ENCODE measurements at places on chromosomes 13 and 19.
A peak's percentile ranks its signal among the peaks of the same experiment; 100 is the strongest.

DNA sequence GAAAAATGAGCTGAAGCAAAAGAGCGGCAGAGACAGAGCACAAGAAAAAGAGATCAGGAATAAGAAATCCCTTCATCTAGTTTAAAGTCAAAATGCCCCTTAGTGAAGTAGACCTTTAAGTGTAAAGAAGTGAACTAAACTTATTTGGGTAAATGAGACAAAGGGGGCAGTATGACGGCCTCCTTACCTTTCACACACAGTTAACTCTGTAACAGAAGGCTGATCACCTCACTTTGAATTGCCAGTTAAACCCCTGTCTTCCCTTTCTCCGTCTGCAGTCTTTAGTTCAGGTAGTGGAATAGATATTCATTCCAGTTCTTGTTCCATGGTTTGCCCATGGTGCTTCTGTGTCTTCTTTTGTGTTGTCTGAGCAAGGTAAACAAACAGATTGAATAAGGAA is 1029.8 kb downstream of the DIAPH3 start:
- no peak overlapping the region for H3K27ac ChIP-seq
- DNase-seq, result no peak
- no peaks in the 10 kb centered on the region for H3K36me3 ChIP-seq
- no peak overlapping the region for H3K4me3 ChIP-seq

DNA sequence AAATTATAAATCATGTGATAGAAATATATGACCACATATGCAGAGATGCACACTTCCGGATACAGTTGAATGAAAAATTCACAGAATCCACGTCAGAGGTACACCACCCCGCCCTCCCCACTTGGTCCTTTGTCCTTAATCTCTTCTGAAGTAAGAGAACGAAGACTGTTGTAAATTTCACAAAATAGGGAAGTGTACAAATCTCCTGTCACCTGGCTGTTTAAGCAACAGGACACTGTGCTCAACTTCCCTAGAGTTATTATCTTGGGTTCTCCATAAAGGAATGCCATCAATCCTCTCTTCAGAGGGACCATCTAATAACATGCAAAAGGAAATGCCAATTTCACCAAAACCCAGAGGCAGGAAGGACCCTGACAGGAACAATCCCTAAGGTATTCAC is 10.5 kb upstream of the CEACAM6 start:
- H3K27ac ChIP-seq, result no peak overlapping the region
- H3K36me3 ChIP-seq, result no peaks in the 10 kb centered on the region
- peaks cover 12% of the 10 kb centered on the region for H3K4me1 ChIP-seq
- DNase-seq, result no peak
- H3K27me3 ChIP-seq, result peaks cover 43% of the 10 kb centered on the region

DNA sequence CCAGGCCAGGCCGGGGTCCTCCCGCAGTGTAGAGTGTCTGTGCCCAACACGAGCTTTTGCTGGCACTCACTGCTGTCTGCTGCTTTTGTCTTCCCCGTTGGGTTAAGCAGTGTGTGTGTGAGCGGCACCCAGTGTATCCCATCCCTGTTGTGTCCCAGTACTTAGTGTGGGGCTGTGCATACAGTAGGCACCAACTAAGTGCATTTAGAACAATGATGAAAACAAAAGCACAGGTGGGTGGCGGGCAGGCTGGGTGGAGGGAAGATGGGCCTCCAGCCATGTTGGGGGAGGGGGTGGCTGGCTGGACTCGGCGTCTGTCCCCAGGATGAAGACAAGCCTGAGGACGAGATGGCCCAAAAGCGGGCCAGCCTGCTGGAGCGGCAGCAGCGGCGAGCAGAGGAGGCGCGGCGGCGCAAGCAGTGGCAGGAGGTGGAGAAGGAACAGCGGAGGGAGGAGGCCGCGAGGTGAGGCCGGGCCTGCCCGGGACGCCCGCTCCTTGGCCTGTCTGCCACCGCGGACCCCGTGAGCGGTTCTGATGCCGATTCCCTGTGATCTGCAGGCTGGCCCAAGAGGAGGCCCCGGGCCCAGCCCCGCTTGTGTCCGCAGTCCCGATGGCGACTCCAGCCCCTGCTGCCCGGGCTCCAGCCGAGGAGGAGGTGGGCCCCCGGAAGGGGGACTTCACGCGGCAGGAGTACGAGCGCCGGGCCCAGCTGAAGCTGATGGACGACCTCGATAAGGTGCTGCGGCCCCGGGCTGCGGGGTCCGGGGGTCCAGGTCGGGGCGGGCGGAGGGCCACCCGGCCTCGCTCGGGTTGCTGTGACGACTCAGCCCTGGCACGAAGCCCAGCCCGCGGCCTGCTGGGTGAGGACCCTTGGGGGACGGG is 14.2 kb downstream of the XAB2 start:
- H3K4me1 ChIP-seq, result peaks cover 3% of the 10 kb centered on the region
- H3K27me3 ChIP-seq, result no peaks in the 10 kb centered on the region
- no peak for DNase-seq
- H3K27ac ChIP-seq, result no peak overlapping the region
- peaks cover 11% of the 10 kb centered on the region for H3K36me3 ChIP-seq
- no peak overlapping the region for H3K4me3 ChIP-seq

DNA sequence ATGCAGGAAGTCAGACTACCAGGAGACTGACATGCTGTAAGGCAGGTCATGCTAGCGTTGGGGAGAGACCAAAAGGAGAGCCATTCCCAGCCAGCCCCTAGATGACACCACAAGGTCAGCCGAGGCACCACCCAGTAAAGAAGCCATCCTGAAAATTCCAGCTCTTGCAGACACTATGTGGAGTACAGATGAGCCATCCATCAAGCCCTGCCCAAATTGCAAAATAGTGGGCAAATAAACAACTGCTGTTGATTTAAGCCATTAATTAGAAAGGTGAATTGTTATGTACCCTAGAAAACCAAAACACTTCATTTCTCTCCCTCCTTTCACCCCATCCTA is 82.1 kb downstream of the TBC1D4 start:
- no peaks in the 10 kb centered on the region for H3K27me3 ChIP-seq
- DNase-seq, result no peak
- H3K4me1 ChIP-seq, result no peaks in the 10 kb centered on the region
- no peaks in the 10 kb centered on the region for H3K36me3 ChIP-seq
- no peak overlapping the region for H3K27ac ChIP-seq

DNA sequence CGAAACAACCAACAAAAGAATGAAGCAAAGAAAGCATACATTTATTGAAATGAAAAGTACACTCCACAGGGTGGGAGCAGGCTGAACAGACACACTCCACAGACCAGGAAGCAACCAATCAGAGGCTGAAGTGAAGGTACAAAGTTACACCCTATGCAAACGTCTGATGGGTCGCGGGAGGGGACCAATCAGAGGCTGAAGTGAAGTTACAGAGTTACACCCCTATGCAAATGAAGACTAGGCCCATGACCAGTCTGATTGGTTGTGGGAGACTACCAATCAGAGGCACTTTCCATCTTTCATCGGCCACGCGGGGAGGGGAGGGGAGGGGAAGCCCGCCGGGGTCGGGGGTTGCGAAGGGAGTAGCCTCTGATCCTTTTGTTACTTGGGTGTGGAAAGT is 12.4 kb upstream of the FBL start:
- DNase-seq, result no peak
- peak overlapping the region; percentile 6 for H3K4me3 ChIP-seq
- H3K4me1 ChIP-seq, result peaks cover 3% of the 10 kb centered on the region
- peaks cover 23% of the 10 kb centered on the region for H3K36me3 ChIP-seq
- no peaks in the 10 kb centered on the region for H3K27me3 ChIP-seq

- DNase-seq, result no peak
- no peaks in the 10 kb centered on the region for H3K4me1 ChIP-seq
- peaks cover 21% of the 10 kb centered on the region for H3K27me3 ChIP-seq
- H3K36me3 ChIP-seq, result no peaks in the 10 kb centered on the region
Measured at GRCh38 chr13:112346173-112346898, 29.8 kb upstream of the SPACA7 start.

- peak overlapping the region; percentile 97 for H3K4me3 ChIP-seq
- peak overlapping the region; percentile 100 for H3K27ac ChIP-seq
- H3K27me3 ChIP-seq, result no peaks in the 10 kb centered on the region
- peaks cover 17% of the 10 kb centered on the region for H3K36me3 ChIP-seq
- DNase-seq, result peak; percentile 45
Measured at GRCh38 chr19:58559275-58560006, 1.0 kb upstream of the UBE2M start.

GRCh38 chr19:55106591-55106990 is 10.8 kb downstream of the PPP1R12C start:
- no peaks in the 10 kb centered on the region for H3K27me3 ChIP-seq
- no peak for DNase-seq
- H3K4me3 ChIP-seq, result no peak overlapping the region
- H3K4me1 ChIP-seq, result peaks cover 5% of the 10 kb centered on the region
- H3K27ac ChIP-seq, result no peak overlapping the region

- peak overlapping the region; percentile 70 for H3K4me3 ChIP-seq
- H3K27ac ChIP-seq, result no peak overlapping the region
- peaks cover 14% of the 10 kb centered on the region for H3K4me1 ChIP-seq
Measured at GRCh38 chr19:35559281-35559659, 4.2 kb downstream of the ATP4A start.

- no peak overlapping the region for H3K27ac ChIP-seq
- peak overlapping the region; percentile 99 for H3K4me3 ChIP-seq
- no peak for DNase-seq
- no peaks in the 10 kb centered on the region for H3K27me3 ChIP-seq
Measured at GRCh38 chr19:12667731-12668302, 1.2 kb downstream of the WDR83 start.

DNA sequence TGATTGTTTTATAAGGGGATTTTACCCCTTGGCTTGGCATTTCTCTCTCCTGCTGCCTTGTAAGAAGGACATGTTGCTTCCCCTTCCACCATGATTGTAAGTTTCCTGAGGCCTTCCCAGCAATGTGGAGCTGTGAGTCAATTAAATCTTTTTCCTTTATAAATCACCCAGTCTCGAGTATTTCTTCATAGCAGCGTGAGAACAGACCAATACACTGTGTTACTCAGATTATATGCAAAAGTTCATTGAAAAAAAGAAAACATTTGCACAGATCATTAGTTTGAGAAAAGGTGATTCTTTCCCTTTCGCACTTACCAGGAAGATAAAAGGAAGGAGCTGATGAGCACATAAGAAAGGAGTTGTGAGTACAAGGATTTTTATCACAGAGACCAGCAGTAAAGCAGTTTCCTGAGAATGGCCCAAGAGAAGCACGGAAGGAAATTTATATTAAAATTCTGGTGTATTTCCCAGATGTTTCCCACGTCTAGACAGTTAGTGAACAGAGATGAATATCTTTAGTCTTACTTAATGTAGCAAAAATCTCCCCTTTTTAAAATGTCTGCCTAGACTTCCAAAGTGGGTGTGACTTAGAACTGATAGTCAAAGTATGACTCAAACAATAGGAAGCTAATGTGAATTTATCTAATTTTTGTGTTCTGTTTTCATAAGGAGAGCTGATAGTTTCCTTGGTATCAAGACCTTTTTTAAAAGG is 431.8 kb upstream of the SGCG start:
- no peak overlapping the region for H3K27ac ChIP-seq
- no peaks in the 10 kb centered on the region for H3K36me3 ChIP-seq
- H3K27me3 ChIP-seq, result no peaks in the 10 kb centered on the region
- H3K4me3 ChIP-seq, result no peak overlapping the region
- no peak for DNase-seq

- H3K27ac ChIP-seq, result no peak overlapping the region
- DNase-seq, result no peak
- H3K4me3 ChIP-seq, result peak overlapping the region; percentile 81
- H3K27me3 ChIP-seq, result peaks cover 3% of the 10 kb centered on the region
Measured at GRCh38 chr19:29724746-29725145, 9.7 kb upstream of the C19orf12 start.

DNA sequence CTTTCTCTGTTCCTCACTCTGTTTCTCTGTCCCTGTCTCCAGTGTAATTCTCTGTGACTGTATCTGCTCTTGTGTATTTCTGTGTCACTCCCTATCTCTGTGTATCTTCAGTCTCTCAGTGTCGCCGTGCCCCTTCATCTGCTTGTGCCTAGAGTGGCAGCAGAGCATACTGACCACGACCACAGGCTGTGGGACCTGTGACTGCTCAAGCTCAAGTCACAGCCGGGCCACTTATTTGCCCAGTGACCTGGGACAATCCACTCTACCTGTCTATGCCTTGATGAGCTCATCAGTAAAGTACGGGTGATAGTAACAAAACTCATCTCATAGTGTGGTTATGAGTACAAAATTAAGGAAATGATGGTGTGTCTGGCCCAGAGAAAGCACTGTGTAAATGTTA is 8.7 kb downstream of the TMEM147 start:
- H3K36me3 ChIP-seq, result no peaks in the 10 kb centered on the region
- H3K27me3 ChIP-seq, result peaks cover 16% of the 10 kb centered on the region
- H3K27ac ChIP-seq, result no peak overlapping the region
- peaks cover 14% of the 10 kb centered on the region for H3K4me1 ChIP-seq
- no peak for DNase-seq

- peaks cover 39% of the 10 kb centered on the region for H3K36me3 ChIP-seq
- H3K27ac ChIP-seq, result no peak overlapping the region
- no peaks in the 10 kb centered on the region for H3K27me3 ChIP-seq
- no peak for DNase-seq
Measured at GRCh38 chr13:51416107-51416506, 36.7 kb downstream of the INTS6 start.

DNA sequence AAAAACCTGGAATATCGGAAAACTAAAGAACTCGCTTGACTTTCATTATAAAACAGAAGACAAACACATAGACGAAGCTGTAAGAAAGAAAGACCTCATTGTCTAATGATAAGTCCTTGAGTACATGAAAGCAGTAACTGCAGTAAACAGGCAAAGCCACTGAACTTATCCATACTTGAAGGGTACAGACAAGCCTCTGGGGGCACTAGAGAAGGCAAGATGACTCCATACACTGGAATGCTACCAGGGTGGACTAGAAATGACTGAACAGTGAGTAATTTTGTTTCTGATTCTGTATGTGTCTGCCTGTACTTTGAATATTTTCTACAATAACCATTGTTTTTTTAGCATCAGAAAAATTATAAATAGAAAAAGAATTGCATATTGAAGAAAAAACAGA is 507.9 kb downstream of the UQCRFS1 start:
- no peaks in the 10 kb centered on the region for H3K4me1 ChIP-seq
- H3K4me3 ChIP-seq, result no peak overlapping the region
- H3K36me3 ChIP-seq, result no peaks in the 10 kb centered on the region
- H3K27me3 ChIP-seq, result no peaks in the 10 kb centered on the region
- DNase-seq, result no peak

GRCh38 chr19:35451338-35452096 is 3.5 kb downstream of the FFAR2 start:
- H3K27ac ChIP-seq, result peak overlapping the region; percentile 62
- peaks cover 12% of the 10 kb centered on the region for H3K27me3 ChIP-seq

All from naive thymus-derived CD8-positive, alpha-beta T cell (primary cell).